Activated naive CD4-positive, alpha-beta T cell treated with anti-CD3 and anti-CD28 coated beads, Interleukin-2, amount 10 ng/mL, durations not matched to agents 7 days and 5 days (primary cell): ENCODE measurements at places on chromosomes 16 and 17.

- DNase-seq, result no peak
Observed at GRCh38 chr16:13109171-13109570, 207.8 kb downstream of the SHISA9 start.

DNA sequence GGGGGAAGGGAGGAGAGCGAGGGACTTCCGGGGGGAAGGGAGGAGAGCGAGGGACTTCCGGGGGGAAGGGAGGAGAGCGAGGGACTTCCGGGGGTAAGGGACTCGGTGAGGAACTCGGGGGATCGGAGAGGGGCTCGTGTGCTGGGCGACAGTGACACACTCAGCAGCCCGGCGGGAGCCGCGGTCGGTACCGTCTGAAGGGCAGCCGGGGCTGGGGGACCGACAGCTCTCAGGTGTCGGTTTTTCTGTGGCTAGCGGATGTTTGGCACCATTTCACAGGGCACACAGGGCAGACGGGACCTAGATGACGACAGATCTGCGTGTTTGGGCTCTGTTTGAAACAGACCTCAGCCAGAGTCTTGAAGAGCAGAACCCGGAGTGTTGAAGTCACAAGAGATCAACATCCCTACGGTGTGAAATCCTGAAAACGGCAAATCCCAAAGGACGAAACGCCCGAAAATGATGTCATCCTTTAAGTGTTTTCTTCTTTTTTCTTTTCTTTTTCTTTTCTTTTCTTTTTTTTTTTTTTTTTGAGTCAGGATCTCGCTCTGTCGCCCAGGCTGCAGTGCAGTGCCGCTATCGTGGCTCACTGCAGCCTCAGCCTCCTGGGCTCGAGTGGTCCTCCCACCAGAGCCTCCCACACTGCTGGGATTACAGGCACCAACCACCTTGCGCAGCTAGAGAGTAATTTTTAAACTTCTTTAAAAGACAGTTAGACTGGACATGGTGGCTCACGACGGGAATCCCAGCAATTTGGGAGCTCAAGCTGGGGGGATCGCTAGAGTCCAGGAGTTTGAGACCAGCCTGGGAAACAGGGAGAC is 23.9 kb downstream of the ZNF778 start:
- DNase-seq, result peak; percentile 85

DNA sequence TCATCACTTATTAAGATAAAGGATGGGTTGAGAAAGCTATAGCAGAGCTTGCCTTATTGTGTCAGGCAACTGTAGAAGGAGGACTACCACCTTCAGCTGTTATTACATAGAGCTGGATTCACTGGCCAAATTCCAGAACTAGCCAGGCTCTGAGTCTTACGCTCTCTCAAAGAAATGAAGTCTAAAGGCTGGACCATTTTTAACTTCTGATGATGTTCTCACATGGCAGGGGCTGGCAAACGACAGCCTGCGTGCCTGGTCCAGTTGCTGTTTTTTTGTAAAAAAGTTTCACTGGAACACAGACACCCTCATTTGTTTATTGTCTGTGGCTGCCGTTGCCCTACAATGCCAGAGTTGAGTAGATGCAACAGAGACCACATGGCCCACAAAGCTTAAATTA is 21.2 kb downstream of the TRAF4 start:
- no peak for DNase-seq

- DNase-seq, result no peak
Observed at GRCh38 chr16:87581857-87582215, 20.5 kb upstream of the JPH3 start.

GRCh38 chr17:42459256-42459800 is 650 bp downstream of the ATP6V0A1 start:
- DNase-seq, result peak; percentile 36

DNA sequence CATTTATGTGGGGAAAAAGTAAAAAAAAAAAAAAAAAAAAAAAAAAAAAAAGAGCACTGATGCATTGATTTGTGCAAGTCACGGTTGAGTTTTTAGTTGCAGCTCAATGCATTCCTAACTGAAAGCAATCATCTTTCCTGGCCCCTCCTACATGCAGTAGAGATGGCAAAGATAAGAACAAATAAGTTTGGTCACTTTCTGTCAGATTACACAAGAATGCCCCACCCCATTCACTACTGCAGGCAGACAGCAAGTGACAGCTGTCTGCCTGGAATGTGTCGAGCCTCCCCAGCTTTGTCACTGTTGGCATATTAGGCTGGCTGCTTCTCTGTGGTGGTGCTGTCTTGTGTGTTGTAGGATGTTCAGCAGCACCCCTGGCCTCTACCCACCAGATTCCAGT is 243.5 kb downstream of the FOXL1 start:
- no peak for DNase-seq

GRCh38 chr16:10388988-10389387 is 3.1 kb downstream of the ATF7IP2 start:
- DNase-seq, result no peak

- DNase-seq, result no peak
Observed at GRCh38 chr16:1469693-1470201, 5.1 kb downstream of the CLCN7 start.

- no peak for DNase-seq
Observed at GRCh38 chr16:27720731-27721530, 171.0 kb downstream of the KATNIP start.

DNA sequence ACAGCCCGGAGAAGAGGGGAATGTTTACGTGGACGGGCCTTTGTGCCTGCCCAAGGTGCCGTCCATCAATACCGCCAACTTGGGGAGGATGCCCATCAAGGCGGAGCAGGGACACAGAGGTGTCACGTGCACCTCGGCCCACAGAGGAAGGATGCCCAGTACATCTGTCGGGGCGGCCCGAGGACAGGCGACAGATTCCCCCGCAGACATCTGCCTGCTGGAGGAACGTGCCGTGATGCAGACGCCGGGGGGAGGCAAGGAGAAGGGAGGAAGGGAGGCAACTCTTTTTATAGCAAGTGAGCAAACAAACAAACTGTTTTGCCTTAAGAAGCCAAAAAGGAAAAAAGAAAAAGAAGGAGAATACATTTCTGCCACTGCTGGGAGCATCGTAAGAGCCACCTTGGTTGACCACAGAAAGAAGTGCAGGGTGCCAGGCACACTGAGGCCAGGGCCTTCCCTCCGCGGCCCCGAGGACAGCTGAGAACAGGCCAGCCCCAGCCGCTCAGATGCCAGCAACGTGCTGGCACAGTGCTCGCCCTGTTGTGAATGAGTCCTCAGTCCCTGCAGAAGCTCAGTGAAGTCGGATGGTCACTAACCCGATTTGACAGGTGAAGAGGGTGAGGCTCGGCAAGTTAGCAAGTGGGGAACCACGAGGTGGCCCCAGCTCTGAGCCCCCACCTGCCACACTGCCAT is 146.4 kb downstream of the RBFOX3 start:
- no peak for DNase-seq

DNA sequence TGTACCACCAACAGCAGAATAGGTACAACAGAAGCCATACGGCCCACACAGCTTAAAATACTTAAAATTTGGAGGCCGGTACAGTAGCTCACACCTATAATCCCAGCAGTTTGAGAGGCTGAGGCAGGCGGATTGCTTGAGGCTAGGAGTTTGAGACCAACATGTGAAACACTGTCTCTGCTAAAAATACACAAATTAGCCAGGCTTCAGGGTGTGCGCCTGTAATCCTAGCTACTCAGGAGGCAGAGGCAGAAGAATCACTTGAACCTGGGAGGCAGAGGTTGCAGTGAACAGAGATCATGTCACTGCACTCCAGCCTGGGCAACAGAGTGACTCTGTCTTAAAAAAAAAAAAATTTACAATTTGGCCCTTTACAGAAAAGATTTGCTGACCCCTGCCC is 17.0 kb downstream of the GFOD2 start:
- no peak for DNase-seq

GRCh38 chr16:84552135-84552534 is 47.7 kb upstream of the MEAK7 start:
- DNase-seq, result no peak

GRCh38 chr16:82990155-82990554 is 363.4 kb downstream of the CDH13 start:
- DNase-seq, result no peak

DNA sequence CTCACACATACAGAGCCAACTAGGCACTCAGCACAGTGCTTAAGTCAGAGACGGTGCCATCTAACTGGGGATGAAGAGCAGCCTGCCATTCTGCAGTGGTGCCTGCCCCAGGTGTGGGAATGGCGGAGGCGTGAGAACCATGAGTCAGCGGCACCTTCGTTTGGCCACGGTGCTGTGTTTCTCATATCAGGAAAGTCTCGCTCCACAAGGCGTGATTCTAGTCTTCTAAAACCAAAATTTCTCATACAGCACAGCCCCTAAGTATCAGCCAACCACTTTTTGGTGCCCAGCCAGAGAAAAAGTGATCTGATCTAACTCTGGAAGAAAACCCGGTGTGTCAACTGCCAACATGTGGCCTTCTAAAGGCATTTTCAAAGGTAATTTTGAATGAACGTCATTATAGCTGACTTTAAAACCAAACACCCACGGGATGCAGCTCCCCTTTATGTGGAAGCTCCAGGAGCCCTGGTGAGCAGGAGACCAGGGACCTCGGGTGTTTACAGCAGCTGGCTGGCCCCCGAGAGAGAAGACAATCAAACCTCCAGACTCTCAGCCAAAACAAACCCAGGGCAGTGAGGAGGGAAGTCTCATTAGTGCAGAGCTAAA is 54.6 kb downstream of the ABCC12 start:
- DNase-seq, result no peak

- DNase-seq, result no peak
Observed at GRCh38 chr17:27746881-27747280, 53.4 kb downstream of the NOS2 start.

- DNase-seq, result no peak
Observed at GRCh38 chr17:80068301-80069222, 32.1 kb downstream of the CCDC40 start.

DNA sequence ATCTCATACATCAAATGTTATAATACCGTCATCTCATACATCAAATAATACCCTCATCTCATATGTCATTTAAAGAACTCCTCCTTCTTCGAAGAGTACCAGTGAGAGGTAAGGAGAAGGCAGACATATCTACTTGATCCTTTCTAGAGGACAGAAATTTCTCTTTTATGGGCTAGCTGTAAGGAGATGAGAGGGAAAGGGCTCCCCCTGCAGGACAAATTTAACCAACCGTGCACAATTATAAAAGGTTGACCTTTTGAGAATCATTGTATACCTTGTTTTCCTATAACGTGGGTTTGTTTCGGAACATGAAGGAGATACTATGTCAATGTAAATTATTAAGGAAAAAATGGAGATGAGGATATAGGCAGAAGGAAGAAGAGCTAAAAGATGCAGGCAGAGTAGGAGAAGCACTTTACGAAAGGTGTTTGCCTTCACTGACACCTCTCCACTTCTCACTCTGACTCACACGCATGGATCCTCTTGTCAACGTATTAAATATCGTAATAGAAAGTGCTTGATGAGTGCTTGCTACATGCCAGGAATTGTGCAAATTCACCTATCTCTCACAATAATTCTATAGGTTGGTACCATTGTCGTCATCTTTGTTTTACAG is 465.9 kb upstream of the ERCC4 start:
- DNase-seq, result peak; percentile 34

DNA sequence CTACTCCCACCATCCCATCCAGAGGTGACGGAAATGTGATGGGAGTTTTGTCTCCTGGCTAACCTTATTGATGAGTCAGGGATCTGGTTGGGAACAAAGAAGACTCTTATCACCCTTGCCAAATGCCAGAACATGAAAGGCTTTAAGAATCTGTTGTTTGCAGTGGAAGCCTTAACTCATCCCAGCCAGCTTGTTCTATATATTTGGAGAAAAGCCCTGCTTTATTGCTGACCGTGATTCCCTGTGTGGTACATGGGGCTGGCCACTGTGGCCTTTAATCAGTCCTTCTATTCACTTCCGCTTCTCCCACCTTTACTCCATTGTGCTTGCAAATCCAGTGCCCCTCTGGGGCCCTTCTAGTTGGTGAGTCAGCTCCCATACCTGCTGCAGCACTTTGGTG is 156.6 kb downstream of the PHKB start:
- no peak for DNase-seq

DNA sequence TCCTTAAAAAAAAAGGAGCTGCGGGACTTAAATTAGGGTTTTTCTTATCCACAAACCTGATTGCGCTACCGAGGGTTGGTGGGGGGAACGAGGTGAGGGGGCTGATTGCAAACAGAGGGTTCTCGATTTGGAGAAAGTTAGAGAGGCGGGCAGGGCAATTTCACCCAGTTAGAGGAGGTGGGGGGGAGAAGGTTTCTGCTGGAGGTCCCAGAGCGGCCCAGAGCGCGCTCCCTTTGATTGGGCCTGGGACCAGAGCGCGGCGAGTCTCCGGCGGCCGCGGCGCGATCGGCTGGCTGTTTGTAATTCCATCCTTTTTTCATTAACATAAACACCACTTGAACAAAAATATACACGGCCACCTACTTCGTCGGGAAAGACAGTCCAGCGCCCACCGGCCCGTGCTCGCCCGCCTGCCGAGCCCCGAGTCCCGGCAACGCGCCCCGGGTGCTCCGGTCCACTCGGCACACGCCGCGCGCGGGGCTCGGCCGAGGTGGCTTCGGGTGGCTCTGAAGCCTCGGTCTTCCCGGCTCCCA is 13.3 kb upstream of the FOXF1 start:
- DNase-seq, result no peak

DNA sequence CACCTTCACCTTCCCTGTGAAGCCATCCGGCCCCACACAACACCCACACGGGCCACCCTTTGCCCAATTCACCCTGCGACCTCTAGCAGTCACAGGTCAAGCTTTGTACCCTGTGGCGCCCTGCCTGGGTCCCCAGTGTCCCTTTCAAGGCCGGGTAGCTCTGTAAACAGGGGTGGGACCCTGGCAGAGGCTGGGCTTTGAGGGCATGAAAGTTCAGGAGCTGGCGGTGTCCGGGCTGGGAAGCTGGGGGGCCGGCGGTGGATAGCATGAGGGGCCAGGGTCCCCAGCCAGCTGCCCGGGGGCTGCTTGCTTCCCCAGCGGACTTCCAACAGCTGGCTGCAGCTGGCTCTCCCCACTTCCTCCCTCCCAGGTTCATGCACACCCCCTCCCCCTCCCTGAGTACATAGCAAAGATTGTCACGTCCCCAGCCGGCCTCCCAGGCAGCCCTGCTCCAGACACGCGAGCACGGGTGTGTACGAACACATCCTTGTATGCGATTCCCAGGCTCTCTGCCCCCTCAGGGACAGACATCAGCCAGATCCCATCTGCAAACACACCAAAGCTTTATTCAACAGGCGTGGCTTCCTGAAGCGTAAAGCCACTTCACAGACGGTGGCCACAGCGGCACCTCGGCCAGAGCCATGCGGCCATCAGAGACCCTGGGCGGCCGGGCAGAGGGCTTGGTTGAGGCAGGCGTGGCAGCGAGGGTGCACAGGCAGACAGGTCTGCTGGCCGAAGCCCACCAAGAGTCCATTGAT is 8.2 kb downstream of the NTHL1 start:
- DNase-seq, result no peak

DNA sequence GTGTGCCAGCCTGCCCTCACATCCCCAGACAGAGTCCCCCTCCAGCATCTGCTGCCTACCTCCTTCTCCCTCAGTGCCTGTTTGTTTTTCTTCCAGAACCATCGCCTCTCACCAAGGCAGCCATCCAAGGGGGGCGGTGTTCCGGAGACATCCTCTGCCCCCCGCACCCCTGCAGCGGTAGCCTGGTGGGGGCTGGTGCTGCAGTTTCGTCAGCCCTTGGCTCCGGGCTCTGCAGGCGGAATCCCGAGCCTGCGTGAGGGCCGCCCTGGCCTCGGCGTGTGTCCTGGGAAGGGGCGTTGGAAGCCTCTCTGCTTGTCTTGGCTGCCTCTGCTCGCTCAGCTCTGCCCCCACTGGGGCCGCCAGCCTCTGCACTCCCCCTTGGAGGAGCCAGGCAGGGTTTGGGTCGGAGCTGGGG is 126.0 kb upstream of the CIBAR2 start:
- no peak for DNase-seq

GRCh38 chr16:47624563-47624962 is 163.4 kb downstream of the PHKB start:
- no peak for DNase-seq

- DNase-seq, result no peak
Observed at GRCh38 chr16:72930396-72930795, 117.5 kb downstream of the ZFHX3 start.
